ENCODE measurements at places on chromosomes 1 and 21.

- DNase-seq, result no peak
Observed at GRCh38 chr1:31219489-31219888, 20.2 kb downstream of the NKAIN1 start.

- DNase-seq, result peak; percentile 67
Observed at GRCh38 chr1:20717452-20718342, at the start of gene KIF17. Gene KIF17, minus strand, starts transcription at chr1:20718007. Its CDS starts 301 bp downstream, at chr1:20717706.

- DNase-seq, result no peak
Observed at GRCh38 chr1:37720231-37721130, 28.2 kb downstream of the CDCA8 start.

DNA sequence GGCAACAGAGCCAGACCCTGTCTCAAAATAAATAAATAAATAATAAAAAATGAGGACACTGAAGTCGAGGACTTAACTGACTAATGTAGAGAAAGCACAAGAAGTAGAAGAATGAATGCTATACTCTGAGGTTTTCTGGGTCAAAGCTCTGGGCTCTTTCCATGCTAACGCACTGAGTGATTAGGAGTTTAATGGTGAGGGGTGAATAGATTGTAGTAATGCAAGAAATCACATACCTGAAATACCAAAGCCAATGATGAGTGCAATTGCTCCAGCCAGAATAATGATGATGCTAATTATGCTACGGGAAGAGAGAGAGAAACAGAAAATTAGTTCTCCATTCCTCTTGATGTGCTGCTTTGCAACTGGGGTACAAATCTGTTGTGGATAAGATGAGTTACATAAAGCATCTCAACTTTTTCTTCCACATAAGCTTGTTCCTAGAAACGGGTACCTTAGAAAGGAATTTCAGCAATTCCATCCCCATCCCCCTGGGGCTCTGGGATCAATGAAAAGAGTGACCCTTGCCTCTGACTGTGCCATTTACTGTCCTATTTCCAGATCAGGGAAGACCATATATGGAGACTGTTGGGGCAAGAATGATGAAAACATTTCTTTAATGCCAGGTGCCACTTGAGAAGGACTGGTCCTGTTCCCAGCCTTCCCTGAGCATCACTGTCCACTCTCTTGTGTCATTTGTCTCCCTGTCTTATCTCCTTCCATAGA, 40.7 kb downstream of the VTCN1 start:
- DNase-seq, result no peak

GRCh38 chr1:147470079-147470478, 71.2 kb upstream of the BCL9 start:
- DNase-seq, result no peak

DNA sequence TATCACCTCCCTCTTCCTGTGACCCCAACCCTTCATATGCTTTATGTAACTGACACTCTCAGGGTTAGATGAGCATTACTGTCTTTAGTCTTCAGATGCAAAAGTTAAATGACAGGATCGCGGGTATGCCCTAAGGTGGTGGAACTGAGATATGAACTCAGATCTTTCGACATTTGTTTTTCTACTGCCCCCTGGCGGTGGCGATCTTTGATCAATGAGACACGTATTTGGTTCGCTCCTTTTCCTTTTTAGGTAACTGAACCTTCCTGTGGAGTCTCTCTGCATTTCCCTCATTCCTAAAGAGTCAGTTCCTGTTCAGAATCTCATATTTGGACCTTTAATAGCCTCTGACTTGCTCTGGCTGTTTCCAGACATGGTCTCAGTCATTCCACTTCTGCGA, 47.8 kb upstream of the ZP4 start:
- DNase-seq, result no peak

- DNase-seq, result peak; percentile 95
Observed at GRCh38 chr21:46635324-46636180, at the start of gene PRMT2. Gene PRMT2, plus strand, starts transcription at chr21:46635674. Its CDS starts 1,278 bp downstream, at chr21:46636952.

- DNase-seq, result no peak
Observed at GRCh38 chr21:15212206-15212605, 147.4 kb upstream of the NRIP1 start.

DNA sequence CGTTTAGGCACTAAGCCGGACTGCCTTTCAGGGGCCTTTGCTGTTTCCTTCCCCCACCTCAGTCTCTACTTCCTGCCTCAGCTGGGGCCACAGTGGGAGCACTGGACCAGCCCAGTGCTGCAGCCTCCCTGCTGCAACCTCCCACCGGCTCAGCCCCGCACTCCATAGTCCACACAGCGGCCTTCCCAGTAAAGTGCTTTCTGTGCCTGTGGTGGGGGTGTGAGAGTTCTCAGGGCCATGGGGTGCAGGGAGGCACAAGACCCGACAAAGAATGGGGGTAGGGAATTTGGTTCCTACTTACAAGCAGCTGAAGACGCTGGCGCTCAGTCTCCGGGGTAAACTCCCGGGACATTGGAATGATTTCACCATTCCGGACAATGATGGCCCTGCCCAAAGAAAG, 3.5 kb downstream of the PPM1J start:
- DNase-seq, result peak; percentile 36

DNA sequence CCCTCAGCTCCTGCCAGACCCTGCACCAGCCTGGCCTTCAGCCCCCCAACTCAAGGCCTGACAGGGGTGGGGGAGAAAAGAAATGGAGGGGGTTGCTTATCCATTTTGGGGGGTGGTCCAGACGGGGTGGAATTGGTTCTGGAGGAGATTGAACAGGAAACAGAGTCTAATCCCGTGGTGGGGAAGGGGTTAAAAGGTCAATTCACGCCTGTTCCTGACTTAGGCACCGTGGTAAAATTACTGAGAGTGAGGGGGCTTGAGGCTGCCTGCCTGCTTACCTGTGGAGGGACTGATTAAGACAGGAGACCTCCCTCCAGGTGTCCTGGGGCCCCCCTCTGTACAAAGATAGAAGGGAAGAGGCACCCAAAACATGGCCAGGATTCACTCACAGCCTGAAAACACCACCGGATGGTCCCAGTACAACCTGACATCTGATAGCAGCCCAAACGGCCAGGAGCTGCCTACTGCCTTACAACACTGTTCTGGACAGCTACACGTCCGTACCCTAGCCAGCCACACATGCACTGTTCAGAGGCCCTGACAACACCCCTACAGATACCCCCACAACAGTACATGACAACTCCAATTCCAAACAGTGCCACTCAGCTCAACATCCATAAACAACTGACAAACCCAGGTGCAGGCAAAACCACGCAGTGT, 31.8 kb downstream of the AHDC1 start:
- no peak for DNase-seq

DNA sequence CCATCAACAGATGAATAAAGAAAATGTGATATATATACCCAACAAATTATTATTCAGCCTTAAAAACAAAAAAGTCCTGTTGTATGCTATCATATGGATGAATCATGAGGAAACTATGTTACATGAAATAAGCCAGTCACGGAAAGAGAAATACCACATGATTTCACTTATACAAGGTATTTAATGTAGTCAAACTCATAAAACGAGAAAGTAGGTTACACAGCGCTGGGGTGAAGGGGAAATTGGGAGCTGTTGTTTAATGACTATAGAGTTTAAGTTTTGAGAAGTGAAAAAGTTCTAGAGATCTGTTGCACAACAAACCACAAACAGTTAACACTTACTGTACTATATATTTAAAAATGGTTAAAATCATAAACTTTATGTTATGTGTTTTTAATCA, 58.5 kb downstream of the SLC25A24 start:
- DNase-seq, result no peak

DNA sequence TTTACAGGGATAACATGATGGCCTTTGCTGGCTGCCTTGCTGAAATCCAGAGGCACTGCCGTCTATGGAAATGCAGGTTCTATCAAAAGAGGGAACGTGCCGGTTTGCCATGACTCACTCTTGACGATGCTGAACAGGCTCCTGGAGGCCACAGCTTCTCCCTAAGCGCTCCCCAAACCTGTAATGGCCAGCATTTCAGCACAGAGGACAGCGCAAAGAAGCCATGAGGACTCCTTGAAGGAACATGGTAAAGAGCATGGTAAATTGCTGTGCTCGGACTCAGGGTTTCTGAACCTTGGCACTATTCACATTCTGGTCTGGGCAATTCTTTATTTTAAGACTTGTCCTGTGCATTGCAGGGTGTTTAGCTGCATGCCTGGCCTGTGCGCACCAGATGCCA, 217.5 kb downstream of the CAMTA1 start:
- no peak for DNase-seq

DNA sequence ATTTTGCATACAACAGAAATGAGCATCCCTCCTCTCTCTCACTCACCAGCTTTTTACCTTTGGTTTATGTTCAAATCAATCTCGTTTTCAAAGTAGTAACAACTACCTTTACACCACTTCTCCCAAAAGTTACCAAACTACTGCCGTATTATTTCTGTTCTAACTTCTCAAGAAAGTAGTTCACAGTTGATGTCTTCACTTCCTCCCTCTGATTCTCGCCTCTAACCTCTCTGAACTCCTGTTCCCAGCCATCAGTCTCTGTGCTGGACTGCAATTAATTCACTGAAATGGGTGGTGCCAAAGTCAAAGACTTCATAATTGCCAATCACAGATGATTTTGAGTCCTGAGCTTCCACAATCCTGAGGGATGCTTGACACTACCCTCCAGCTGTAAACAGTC, 54.0 kb downstream of the ZNF281 start:
- DNase-seq, result no peak

DNA sequence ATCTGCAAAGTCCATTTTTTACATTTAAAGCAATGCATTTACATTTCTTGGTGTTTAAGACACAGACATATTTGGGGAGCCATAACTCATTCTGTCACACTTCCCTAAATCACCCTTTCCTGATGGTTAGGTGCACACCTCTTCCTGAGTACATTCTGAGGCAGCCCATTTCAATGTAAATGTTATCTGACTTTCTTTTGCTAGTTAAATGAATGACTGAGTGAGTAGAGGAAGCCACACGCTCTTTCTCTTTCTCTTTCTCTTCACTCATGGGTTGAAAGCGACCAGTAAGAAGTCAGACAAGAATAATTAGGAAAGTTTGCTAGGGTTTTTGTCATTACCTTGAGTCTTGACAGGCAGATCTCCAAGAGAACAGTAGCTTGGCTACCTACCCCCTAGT, 143.1 kb downstream of the S1PR1 start:
- DNase-seq, result no peak

DNA sequence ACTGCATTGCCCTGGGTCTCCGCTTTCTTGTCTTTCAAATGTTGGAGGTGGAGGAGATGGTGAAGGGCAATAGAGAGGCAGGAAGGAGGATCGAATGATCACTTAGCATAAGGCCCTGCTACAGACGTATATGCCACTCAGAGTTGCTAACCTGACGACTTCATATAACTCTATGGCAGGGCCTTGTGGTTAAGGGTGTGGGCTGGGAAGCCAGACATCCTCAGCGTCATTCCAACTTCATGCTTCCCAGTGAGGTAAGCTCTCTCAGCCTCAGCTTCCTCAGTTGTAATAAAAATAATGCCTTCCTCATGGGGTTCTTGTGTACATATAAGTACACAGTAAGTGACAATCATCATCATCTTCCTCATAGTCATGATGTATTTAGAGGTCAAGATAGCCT, 54.6 kb downstream of the CASQ2 start:
- DNase-seq, result no peak

GRCh38 chr1:8397511-8397910, 79.6 kb downstream of the SLC45A1 start:
- no peak for DNase-seq

- peak; percentile 94 for DNase-seq
Observed at GRCh38 chr1:234610061-234610665, at the start of gene IRF2BP2. Gene IRF2BP2, minus strand, starts transcription at chr1:234610178. Its CDS starts 684 bp downstream, at chr1:234609494.

GRCh38 chr1:47382399-47382983, 33.6 kb upstream of the FOXE3 start:
- DNase-seq, result no peak

- DNase-seq, result no peak
Observed at GRCh38 chr1:183821889-183822611, 17.1 kb downstream of the RGL1 start.

GRCh38 chr1:15224974-15225373, 22.0 kb upstream of the FHAD1 start:
- no peak for DNase-seq

DNA sequence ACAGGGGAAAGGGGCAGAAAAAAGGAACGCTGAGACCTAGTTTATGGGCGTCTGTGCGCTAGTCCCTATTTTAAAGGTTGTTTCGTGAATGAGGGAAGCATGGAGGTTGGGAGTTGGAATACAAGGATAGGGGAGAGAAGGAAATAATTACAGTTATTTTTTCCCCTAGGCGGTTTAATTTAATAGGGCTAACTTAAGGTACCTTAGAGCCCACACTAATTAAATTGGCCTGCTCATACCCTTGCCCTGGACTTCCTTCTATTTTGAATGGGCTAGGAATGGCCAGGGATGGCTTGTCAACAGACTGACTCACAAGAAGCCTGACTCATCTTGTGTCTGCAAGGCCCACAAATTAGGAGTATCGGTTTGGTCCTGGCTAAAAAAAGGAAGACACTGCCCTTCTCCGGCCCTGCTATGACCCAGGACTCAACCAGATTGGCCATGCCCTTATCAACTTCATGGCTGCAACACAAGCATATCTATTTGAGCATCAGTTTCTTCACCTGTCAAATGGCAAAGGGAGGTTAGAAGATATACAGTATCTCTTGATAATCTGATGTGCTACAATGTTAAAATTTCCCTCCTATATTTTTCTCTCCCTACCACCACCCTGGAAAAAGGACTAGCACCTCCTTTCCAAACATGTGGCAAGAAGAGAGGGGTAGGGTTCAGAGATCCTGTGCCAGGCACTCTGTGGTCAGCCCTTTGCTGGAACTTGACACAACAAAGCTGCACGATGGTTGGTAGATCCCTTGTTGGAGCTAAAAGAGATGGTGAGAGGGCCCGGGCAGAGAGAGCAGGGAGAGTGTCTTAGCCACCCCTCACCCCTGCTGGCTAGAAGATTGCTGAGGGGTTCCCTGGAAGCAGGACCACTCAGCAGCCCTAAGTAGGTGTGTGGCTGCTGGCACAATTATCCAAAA, 2.2 kb upstream of the SSBP3 start:
- no peak for DNase-seq

DNA sequence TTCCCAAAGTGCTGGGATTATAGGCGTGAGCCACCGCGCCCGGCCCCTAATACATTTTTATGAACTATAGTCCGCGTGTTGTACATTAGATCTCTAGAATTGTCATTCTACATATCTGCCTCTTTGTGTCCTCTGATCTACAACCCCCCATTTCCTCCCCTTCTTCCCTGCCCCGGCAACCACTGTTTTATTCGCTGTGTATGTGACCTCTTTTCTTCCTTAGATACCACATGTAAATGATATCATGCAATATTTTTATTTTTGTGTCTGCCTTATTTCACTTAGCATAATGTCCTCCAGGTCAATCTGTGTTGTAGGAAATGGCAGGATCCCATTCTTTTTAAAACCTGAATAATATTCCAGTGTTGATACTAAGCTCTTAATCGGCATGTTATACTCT, 99.5 kb upstream of the NRIP1 start:
- no peak for DNase-seq

GRCh38 chr1:61254634-61255357, 172.4 kb downstream of the NFIA start:
- DNase-seq, result no peak

Measured in posterior cingulate gyrus (tissue), 11 donors.